Trophoblast cell (in vitro differentiated cells and primary cell): ENCODE measurements at places on chromosomes 13 and 19.
A peak's percentile ranks its signal among the peaks of the same experiment; 100 is the strongest.

DNA sequence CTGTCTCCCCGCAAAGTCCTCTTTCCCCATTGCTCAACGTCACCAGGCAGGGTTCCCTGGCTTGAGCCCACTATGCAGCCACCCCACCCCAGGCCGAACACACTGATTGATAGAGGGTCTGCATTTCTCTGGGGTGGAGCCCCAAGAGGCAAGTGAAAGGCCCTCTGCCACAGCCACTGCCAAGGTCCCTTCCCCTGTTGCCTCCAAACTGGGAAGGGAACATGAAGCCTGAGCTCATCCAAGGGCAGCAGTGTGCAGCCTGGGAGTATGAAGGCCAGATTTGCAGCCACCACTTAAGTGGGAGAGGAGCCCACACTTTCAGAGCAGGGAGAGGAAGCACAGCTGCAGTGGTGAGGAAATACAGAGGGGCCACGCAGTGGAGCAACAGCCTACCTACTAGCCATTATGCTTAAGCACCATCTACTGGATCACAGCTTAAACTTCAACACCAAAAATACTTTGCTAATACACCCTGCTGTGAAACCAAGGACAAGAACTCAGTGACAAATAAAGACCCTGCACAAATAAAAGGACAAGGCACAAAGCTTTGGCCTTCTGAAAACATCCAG lies 48.6 kb downstream of the UBL3 start:
- DNase-seq = no peak

- no peak for DNase-seq
Measured at GRCh38 chr13:90591927-90592268, 755.6 kb upstream of the MIR17HG start.

DNA sequence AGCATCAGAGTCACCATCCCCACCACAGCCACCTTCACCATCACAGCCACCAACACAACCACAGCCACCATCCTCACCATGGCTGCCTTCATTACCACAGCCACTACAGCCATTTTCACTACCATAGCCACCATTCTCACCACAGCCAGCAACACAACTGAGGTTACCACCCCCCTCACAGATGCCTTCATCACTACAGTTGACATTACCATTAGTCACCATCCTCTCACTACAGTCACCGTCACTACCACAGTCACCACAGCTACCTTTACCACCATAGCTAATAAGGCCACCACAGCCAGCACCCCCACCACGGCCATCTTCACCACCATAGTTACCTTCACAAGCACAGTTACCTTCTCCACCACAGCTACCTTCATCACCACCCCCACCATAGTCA lies 269.6 kb downstream of the DNAJC15 start:
- no peak for DNase-seq

DNA sequence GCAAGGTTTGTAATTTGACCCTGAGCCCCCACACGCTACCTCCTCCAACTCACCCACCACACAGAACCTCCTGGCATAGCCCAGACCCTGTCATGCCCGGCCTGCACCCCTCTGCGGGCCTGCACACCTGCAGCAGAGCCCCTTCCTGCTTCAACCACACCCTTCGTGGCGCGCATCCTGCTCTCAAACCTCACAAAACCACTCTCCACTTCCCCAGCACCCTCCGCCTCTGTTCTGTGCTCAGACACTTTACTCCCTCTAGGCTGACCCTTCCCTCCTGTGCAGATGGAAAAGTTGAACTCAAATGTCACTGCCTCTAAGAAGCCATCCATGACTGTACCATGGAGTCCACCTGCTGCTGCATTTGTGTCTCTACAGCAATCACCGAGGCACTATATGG lies 28.5 kb downstream of the FAAP24 start:
- DNase-seq = no peak

DNA sequence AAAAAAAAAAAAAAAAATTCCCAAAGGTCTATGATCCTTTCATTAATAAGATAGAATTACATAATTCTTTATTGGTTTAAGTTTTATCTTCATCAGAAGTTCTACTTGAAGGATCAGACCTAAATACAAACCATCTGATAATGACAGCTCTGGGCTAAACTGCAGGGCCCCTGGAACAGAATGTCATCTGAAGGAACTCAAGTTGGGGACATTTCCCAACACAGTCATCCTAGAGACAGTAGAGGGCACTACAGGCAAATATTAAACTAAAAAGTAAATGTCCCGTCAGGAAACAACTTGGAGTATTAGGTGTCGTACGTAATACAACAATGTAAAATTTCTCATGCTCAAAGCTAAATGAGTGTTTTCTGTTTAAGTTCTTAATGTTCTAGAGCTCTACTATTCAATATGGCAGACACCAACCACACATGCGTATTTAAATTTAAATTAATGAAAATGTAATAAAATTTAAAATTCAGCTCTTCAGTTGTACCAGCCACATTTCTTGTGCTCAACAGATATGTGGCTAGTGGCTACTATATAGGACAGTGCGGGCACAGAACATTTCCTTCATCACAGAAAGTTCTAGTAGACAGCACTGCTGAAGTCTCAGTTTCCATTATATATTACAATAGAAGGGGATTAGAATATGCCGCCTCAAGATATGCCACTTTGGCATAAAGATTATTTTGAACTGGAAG lies 21.8 kb upstream of the NAXD start:
- DNase-seq = peak; percentile 87

DNA sequence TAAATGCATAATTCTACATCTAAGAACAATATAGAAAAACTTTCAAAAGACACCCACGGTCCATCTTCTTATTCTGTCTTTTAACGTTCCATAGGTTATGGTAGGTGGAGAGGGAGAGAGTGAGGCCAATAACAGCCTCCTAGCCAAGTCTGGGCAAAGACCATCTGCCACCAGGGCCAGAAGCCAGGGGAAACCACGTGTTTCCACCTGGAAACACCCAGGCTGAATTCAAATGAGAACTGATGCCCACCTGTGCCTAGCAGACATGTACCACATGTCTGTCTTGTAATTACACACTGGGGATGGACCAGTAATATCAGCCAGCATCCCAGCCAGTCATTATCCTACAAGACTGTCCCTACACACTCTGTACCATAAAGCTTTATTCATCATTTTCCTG lies 1573.1 kb downstream of the EFNB2 start:
- no peak for DNase-seq

GRCh38 chr13:72390909-72391308 lies 336.5 kb downstream of the MZT1 start:
- DNase-seq = no peak

DNA sequence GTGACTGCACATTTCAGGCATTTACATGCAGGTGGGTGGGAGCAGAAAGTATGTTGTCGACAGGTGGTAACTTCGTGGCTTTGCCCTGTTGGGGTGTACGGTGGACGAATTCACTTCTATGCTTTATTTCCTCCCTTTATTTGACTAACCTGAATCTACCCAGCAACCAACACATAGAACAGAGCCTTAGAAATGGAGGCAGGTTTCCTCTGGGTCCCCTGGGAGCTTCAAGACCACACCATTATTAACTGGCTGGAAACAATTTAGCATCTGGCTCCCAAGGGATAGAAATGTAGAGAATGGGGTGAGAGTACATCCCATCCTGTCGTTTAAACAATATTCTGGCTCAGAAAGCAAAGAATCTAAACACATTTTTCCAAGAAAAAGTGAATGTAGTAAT lies 244.4 kb downstream of the DLEU7 start:
- no peak for DNase-seq

DNA sequence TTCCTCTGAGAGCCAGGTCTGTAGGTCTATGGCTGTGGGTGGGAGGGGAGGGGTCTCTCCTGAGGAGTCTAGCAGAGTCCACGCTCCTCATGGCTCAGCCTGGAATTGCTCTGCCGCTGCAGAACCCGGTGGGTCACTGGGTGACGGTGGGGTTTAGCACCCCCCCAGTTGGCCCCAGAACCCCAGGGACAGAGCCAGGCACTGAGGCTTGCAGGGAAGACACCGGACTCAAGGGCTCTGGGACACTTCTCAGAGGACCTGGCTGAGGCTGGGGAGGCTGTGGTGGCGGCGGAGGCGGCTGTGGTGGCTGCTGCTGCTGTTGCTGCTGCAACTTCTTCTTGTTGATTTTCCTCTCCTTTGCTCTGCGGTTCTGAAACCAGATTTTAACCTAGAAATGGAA lies 6.1 kb downstream of the CDX2 start:
- no peak for DNase-seq

DNA sequence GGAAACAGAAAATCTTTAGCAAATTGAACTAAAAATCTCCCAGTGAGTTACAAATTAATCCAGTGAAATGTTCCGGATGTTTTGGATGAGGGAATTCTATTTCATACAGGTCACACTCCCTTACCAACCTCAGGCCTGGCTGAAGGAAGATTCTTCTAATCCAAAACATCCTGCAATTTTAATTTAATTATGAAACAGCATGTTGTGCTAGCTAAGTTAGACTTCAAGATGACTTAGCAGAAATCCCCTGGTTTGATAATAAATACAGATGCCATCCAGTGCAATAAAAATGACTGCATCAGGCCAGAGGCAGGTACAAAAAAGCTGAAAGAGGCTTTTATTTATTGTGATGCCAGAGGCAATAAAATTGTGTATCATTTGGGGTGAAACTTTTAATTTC lies 96.7 kb upstream of the CLDN10 start:
- no peak for DNase-seq

DNA sequence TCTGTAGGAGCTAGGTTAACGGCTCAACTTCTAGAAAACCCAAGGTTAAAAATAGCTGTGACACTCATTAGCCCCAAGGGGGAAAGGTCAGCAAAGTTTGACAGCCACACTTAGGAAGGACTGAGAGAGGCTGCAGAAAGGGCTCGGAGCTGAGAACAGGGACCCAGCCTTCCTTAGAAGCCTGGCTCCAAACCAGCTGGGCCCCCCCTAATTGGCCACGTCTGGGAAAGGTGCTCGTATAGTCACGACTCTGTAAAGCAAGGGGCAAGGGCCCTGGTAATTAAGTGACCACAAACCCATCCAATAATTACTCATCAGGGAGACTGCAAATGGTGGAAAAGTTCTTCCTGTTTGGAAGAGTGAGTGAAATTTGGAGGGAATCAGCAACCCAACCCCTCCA lies 90.5 kb downstream of the RNASEH2B start:
- DNase-seq = no peak

DNA sequence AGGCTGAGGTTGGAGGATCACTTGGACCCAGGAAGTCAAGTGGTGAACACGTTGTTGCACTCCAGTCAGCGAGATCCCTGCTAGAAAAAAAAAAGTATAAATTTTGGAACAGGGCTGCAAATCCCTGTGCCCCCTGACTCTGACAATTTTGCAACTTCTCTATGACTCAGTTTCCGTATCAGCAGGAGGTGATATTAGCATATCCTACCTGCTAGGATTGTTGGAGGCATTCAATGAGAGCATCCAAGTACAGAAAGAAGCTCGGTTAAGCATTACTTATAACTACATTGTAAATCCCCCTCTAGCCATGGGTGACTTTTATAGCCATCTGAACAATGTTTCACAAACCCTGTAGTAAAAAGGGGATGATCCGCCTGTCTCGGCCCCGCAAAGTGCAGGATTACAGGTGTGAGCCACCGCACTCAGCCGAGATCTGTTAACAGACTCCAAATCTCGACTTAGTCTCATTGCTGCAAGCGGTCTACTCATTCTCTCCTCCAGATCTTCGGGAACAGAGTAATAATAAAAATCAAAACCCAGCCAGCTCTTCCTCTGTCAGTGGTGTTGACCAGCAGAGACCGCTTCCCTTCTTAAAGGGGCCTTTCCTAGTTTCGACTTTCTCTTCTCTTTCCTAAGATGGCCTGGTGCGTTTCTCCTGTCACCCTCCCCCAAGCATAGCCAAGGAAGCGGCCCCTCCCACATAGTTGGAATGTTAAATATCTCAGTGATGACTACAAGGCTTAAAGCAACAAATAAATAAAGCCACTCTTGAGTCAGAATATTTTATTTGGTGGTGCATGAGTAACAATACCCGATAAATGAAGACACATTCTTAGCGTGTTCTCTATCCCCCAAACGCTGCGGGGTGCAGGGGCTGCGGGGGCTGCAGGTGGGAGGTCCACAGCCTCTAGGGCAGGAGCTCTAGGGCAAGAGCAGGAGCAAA lies 10.3 kb upstream of the BICRA start:
- DNase-seq = peak; percentile 75

GRCh38 chr13:23449398-23450162 lies 16.1 kb upstream of the SACS start:
- no peak for DNase-seq
